ENCODE measurements at places on chromosomes 6 and 20.

GRCh38 chr6:25655723-25656122 lies 3.7 kb downstream of the SCGN start:
- no peak for DNase-seq

DNA sequence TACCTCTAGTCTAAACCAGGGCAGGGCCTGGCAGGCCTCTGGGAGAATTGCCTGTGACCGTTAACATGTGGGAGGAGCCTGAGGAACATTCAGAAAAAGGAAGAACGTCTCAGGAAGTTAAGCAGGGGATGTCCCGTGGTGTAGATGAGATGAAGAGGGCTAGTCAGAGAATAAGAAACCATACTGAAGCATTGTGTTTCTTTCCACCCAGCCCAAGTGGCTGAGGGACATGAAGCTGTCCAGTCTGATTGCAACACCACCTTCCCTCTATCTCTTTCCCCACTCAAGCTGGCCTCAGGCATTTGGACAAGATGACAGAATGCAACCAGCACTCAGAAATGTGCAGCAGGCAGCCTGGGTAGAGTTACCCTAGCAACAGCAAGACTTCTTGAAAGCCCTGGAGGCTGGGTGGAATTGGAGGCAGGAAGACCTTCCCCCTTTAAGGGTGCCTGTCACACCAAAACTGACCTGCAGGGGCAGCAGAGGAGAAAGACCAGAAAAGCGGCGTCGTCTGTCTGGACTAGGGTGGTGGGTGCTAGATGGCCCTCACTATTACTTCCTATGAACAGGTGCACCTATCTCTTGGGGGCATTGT lies 186.1 kb downstream of the UNC5CL start:
- DNase-seq = no peak

DNA sequence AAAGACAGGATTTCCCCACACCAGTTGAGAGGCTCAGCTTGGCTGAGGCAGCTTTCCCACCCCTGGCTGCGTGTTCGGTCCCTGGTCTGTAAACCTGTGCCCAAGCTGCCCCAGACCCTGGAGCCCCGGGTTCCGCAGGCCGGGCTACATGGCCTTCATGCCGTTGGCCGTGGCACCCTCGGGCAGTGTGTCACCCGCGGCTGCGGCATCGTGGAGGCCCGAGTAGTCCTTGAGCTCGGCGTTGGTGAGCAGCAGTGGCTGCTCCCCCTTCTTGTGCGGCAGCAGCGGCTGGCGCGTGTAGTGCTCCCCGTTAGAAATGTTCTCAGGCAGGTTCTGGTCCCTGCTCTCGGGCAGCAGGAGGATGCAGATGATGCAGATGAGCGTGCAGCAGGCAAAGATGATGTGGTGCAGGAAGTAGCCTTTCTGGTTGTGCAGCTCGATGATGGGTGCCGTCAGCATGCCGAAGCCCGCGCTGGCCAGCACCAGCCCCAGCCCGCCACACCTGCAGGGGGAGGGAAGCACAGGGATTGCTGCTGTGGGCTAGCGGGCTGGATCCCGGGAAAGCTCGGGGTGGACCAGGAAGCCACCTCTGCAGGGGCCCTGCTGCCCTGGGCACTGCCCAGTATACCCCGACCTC lies 14.3 kb downstream of the PSMG4 start:
- DNase-seq = no peak

DNA sequence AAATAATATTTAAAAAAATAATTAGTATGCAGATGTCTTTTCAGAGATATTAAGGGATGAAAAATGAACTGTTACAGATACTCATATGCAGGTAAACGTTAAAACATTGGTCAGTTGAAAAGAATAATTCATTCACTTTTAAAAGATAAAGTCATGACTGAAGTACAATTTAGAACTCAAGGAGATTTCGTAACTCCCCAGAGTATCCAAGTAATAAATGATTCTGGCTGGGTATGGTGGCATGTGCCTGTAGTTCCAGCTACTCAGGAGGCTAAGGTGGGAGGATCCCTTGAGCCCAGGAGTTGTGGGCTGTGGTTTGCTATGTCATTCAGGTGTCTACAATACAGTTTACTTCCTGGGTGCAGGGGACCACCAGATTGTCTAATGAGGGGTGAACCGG lies 122.3 kb upstream of the TMEM181 start:
- no peak for DNase-seq

DNA sequence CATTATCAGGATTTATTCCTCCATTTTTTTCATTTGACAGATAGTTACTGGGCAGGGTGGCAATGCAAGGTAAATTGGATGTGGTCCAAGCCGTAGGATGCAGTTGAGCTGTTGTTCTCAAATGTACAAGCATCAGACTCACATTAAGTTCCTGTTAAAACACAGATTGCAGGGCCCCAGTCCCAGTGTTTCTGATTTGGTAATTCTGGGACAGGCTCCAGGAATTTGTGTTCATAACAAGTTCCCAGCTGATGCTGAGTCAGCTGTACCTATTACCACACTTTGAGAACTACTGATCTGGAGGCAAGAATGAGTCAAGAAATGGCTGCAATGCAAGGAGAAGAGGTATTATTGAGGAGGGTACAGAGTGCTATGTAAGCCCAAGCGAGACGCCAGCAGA lies 11.7 kb downstream of the TMEM244 start:
- no peak for DNase-seq

DNA sequence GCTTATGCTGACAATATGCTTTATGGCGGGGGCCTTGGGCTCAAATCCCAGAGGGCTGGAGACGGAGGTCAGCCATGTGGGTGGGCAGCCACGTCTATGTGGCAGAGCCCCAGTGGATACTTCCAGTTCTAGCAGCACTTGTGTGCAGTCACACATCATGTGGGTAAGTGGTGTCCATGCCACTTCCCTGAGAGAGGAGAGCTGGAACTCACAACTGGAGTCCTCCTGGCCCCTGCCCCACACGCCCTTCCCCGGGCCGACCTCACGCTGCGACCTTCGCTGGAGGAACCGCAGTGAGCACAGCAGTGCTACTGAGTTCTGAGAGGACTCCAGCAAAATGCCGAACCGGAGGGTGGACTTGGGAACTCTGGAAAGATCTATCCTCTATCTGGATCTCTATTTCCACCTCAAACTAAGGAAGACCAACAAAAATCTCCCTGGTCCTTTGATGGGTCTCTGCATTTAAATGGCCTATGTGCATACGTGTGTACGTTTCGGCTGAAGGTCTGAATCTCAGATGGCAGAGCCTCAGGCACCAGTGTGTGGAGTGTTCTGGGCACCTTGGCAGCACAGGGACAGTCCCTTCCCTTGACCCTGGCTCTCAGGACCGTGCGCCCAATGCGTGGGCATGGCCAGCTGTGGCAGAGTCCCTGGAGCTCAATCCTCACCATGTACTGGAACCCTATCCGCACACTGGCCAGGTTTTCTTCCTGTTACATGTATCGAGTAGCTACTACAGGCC lies 55.4 kb downstream of the GNAS-AS1 start:
- no peak for DNase-seq

DNA sequence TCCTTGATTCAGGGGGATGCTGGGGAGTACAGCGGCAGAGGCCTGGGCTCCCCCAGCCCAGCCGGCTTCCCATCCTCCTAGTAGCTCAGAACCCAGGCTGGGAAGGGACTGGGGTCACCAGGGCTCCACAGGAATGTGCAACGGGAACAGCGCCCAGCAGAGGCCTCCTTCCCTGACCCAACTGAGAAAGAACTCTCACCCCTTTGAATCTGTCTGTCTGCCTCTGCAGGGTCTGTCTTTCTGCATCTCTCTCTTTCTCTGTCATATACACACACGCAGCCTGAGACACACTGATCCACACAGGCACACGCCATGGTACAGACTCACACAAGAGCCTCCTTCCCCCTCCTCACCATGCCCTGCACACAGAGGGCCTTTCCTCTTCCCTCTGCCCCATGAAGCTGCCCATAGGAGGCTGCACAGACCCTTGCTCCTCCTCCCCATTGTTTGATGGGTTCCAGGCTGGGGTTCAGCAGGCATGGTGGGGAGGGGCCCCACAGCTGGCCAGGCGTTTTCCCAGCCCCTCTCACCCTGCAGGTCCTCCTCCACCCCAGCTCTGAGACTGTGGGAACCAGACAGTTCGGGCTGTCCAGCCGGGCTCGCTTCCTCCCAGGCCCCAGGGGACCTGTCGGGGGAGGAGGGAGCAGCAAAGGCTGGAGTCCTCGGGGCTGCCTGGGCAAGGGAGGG lies 2.8 kb downstream of the FOXS1 start:
- DNase-seq = no peak

GRCh38 chr6:54695815-54696214 lies 150.8 kb upstream of the FAM83B start:
- DNase-seq = no peak

GRCh38 chr6:52326540-52327364 lies 35.2 kb upstream of the PAQR8 start:
- no peak for DNase-seq

GRCh38 chr6:118285791-118286190 lies 262.3 kb upstream of the PLN start:
- DNase-seq = no peak

DNA sequence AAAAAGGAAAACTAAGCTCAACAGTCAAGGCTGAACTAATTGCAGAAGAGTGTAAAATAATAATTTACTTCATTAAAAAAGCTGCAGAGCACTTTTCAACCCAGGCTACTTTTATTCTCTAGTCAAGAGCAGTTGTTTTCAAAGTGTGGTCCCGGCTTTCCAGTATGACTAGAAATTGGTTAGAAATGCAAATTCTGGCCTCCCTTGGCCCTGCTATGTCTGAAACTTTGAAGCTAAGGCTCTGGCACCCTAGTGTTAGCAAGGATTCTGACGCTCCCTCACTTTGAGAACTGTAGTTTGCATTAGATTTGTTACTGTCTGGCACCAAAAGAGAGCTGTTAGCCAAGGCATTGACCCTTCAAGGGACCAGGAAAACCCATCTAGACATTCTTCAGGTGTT lies 9.5 kb upstream of the NXT1 start:
- DNase-seq = no peak

DNA sequence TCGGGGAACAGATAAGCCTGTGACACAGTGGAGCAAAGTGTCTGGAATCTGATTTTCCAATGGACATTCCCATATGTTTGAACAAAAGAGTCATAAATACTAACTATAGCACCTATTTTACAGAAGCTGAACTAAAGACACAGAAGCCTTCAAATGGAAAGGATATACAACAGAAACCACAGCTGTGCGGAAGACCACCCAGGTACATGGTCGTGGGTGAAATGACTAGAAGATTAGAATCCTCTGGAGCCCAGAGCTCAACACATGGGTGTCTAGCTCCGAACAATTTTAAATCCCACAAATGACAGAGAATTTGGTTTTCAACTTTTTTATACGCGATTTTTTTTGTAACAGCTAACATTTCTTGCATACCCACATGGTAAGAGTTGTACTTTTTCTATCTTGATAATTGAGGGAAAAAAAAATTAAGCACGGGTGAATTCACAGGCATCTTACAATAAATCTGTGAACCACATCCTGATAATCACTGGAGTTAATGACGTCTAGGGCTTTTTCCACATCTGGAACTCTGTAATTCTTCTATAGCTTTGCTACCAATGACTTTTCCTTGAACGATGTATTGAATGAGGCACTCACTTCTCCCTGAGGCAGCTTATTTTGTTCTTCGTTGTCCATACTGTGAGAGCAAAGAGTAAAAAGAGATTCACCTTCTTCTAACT lies 271.1 kb upstream of the AGPAT4 start:
- DNase-seq = no peak

DNA sequence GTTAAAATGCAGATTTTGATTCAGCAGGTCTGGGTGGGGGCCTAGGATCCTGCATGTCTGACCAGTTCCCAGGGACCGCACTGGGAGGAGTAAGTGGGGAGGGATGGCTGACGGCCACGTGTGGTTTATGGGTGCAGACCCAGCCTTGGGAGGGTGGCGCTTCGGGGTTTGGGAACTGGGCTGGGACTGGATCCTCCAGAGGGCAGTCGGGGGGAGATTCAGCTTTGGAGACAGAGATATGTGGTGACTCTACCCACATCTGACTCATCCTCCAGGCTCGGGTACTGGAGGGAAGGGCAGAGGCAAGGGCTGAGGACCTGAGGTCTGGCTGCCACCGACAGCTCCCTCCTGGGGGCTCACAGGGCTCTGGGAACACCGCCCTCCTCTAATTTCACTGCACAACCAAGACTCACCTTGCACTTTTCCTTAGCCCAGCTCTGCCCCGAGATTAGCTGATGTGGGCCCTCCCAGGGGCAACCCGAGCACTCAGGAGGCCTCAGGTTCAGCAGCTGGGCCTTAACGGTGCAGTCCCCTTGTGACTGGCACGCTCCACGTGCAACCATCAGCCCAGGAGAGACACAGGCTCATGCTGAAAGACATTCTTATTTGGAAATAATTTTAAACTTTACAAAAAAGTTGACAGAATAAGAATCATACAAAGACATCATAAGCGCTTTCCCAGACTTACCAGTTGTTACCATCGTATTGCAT lies 172.8 kb upstream of the PMEPA1 start:
- no peak for DNase-seq

DNA sequence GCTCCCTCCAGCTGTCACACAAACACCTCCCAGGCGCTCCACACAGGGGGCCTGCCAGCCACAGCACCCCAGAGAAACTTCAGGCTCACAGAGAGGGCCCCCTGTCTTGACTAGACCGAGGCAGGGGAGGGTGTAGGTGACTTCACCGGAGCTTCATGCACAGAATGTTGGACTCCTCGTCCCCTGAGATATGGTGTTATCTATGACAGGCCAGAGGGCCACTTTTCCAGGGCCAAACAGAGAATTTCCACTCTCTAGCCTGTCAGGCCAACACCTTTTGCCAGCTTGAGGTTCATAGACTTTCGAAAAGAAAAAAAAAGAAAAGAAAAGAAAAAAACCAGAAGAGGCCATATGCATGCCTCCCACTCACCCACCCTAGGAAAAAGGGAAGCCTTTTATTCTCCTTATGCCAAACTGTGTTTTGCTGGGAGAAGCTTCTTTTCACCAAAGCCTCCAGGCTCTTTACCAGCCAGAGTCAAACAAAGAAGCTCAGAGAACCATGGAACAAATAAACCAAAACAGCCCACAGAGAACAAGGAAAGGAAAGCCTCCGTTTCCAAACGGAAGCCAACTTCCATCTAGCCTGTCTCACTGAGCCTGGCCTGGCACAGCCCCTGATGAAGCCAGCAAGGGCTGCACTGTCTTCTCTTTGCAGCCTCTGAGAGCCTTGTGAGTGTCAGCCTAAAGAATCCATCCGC lies 313.2 kb upstream of the JARID2 start:
- DNase-seq = no peak

GRCh38 chr20:50729901-50730764 lies 1.2 kb upstream of the PARD6B start:
- DNase-seq = no peak

DNA sequence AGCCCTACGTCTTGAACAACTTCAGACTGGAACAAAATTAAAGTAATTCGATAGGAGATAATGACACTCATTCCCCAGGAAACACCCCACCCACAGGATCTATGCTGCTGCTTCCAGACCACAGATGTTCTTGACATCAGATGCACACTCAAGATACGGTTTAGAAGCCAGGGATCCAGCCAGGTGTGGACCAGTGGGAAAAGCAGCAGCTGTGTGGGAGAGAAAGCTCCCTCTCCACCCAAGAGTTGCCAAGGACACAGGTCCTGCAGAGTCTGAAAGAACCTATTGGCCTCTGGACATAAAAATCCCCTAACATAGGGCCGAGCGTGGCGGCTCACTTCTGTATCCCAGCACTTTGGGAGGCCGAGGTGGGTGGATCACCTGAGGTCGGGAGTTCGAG lies 91.7 kb upstream of the NFATC2 start:
- no peak for DNase-seq

DNA sequence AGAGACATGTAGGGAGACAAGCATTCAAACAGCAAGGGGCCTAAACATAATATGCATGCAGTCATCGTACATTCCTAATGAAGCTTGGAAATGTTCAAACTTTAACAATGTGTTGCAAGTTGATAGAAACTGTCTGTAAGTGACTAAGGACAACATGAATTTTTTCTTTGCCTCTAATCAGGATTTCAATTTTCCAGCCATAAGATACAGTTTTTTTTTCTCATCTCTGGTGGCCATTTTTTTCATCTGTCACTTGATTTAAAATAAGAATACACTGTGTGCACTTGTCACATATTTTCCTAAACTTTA lies 22.2 kb upstream of the MTRF1L start:
- DNase-seq = no peak
